ENCODE measurements at places on chromosomes 2 and 18.

DNA sequence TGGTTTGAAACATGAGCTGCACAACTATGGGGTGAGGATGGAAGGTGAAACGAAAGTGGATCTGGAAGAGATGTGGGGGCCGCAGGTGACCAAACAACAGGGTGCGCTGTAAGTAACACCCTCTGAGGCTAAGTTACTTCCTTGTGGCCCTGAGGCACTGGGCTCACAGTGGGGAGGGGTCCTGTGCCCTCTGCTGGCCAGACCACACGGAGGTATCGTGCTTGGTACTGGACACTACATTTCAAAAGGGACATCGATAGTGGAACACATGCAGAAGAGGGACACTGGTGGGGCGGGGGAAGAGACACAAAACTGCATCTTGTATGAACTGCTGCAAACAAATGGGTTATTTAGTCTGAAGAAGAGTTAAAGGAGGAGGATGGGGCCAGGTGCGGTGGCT is 110.6 kb downstream of the CLIP4 start:
- DNase-seq, result no peak

- peak; percentile 43 for DNase-seq
Measured at GRCh38 chr18:11689669-11690565, 853 bp downstream of the GNAL start.

- DNase-seq, result peak; percentile 13
Measured at GRCh38 chr2:215554689-215555498, 119.0 kb upstream of the FN1 start.

- DNase-seq, result no peak
Measured at GRCh38 chr2:239673641-239674040, 272.8 kb upstream of the HDAC4 start.

DNA sequence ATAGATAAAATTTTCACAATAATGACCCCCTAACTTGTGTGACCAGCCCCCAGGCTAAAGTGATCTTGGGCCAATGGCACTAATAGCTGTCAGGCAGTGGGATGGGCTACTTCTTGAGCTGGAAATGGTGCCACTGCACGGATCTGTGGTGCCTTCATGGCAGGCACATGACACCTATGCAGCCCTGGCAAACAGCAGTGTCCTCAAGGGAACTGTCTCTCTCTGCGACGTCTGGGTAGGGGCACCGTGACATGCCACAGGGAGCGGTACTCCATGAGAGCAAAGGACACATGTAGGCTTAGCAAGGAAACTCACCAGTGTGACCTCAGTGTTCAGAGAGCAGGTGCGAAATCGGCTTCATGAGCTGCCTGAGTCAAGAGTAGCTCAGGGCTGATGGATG is 161.7 kb upstream of the TWIST2 start:
- no peak for DNase-seq

DNA sequence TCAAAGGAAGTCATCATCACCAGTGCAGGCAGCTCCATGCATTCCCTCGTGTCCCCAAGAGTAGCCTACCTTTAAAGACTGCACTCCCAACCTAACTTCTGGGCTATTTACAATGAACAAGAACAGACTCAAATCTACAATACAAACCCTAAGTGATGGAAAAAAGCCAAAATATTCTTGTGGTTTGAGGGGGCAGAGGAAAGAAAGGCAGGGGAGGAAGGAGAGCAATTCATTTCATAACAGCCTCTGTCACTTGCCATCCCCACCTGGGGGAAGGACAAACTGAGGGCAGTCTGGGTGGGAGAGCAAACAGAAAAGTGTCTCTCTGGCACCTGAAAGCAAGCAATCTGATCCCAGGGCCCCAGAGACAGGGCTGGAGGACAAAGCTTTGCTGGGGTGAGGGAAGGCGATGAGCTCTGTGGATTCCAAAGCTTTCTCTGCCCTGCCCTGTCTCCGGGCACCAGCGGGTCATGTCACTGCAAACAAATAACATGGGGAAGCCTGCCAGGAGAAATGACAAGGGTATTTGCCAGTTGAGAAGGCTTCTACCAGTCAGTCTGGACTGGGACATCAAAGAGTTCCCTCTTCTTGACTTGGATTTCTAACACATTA is 528.0 kb upstream of the TNP1 start:
- no peak for DNase-seq

GRCh38 chr18:47756364-47757016 is 174.0 kb downstream of the SMAD2 start:
- DNase-seq, result peak; percentile 70

DNA sequence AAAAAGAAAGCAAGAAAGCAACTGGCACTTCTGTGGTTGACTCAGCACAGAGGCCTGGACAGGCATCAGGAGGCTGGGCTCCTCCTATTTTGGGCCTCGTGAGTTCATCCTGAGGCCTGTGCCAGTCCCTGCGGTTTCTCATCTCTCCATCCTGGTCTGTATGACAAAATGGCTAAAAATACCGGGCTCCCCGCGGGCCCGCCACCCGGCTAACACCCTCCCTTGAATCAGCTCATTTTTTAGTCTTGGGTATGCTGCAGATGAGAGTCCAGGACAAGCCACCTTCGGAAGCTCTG is 62.3 kb upstream of the YWHAQ start:
- DNase-seq, result peak; percentile 81

GRCh38 chr18:75409806-75410205 is 17.7 kb downstream of the SMIM21 start:
- no peak for DNase-seq

DNA sequence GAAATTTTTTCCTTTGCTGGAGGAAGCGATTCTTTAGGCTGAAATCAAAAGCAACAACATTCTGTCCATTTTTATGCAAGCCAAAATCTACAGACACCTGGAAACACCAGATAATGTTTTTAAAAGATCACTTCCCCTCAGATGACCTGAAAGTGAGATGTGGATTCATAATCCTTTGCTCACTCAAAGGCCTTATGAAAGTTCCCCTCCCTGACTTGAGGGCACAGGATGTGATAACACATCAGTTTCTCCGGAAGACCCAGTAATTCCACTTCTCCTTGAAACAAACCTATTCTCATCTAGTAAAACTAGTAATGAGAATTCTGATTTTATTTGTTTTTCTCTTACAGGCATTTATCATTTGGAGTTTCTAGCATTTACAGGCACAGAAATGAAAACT is 218.3 kb upstream of the RND3 start:
- DNase-seq, result no peak

- no peak for DNase-seq
Measured at GRCh38 chr2:46065152-46065551, 232.1 kb upstream of the EPAS1 start.

- DNase-seq, result no peak
Measured at GRCh38 chr18:13005289-13005688, 14.1 kb downstream of the CEP192 start.

DNA sequence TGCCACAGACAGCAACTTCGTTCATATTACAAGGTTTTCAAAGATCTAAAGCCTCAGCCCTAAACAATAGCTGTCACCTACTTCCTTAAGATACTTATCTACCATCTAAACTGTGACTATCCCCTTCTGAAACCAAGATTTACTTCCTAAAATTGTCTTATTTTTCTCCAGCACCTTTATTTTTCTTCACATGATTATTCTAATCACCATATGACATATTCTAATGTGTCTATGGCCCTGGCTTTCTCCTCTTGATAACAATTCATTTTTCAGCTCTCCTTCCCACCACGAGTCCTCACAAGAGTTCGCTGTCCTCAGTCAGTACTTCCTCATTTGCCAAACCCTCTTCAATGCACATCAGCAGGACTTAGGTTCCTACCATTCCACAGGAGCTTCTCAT is 53.9 kb downstream of the RTTN start:
- no peak for DNase-seq

DNA sequence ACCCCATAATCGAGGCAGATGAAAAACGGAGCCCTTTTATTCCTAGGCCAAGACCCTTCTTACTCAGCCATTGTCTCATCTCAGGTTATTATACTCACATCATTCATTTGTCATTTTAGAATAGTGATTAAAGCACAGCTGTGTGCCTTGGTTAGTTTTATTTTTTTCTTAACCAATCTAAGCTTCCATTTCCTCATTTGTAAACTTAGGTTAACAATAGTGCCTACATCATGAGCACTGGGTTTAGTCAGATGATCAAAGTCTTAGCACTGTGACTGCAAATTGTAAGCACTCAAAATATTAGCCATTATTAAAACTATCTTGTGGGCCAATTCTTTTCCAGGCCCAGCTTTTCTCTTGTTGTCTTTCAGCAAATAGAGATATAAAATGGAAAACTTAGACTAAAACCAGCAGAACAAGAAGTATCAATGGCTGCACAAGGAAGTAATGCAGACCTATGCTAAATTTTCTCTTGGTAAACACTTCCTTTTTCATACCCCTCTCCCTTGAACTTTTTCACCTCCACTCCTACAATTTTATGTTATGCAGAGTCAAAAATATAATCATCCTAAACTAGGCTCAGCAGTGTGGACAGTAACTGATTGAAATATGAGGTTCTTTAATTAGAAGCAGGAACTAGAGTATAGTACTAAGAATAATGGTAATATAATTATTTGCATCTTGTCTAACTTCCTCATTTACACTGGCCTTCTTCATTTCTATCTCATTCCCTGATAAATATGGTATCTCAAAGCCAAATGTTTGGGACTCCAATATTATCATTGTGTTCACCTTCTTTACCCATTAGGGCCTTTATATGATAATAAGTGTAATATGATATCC is 21.5 kb upstream of the GALNT3 start:
- DNase-seq, result no peak

GRCh38 chr18:62345909-62346308 is 20.8 kb downstream of the TNFRSF11A start:
- no peak for DNase-seq

DNA sequence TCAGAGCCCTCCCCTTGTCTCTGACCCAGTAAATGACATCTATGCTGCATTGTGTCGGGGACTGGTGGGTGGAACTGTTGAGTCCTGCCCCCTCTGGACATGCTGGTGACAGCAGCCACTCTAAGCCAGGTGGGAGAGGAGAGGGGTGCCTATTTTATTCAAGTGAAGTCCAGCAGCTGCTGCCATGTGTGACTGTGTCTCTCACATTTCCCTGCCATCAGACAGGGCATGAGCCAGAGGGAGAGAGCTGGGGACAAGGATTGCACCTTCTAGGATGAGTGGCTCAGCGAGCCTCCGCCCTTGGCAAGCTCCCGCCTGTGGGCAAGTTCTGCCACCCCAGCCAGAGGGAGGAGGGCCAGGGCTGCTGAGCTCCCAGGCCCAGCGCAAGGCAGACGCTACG is 13.7 kb downstream of the NGEF start:
- DNase-seq, result no peak

DNA sequence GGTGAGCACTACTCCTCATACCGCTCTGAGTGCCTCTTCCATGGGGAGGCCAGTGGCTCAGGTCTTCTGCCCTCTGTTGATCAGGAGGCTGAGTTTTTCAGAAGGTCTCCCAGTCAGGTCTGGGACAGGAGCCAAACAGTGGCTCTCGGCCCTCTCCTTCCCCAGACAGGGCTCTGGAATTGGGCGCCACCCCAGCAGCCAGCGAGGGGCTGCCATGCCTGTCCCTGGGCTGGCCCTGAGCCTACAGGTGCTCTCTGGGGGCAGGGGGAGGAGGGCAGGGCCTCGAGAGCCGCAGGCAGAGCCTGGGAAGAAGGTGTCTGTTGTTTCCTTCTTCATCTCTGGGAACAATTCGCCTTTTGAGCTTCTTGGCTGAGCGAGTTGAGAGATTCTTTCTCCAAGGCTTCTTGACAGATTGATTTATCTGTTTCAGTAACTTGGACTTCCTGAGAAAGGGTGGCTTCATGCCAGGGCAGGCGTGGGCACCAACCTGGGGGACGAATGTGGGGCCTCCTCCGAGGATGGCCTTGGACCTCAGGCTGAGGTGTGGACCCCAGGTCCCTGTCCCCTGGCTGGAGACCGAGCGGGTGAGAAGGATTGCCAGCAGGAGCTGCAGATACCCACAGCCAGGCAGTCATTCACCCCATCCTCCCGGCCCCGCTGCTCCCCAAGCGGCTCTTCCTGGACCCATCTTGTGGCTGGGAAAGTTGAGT is 64.7 kb upstream of the GLI2 start:
- no peak for DNase-seq

DNA sequence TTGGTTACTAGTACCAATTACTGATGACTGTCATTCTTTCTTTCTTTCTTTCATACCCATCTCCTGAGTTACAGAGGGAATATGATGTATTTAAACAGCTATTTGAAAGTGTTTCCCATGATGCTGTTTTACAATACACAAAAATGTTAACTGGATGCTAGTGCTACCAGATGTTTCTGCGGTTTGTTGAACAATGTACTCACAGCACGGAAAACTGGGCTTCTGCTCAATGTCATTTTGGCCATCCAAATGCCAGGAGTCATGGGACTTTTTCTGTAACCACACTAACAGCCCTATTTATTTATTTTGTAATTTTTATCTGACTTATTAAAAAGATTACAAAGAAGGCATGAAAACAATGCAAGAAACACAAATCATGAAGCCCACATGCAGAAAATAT is 313.8 kb downstream of the RIT2 start:
- no peak for DNase-seq

DNA sequence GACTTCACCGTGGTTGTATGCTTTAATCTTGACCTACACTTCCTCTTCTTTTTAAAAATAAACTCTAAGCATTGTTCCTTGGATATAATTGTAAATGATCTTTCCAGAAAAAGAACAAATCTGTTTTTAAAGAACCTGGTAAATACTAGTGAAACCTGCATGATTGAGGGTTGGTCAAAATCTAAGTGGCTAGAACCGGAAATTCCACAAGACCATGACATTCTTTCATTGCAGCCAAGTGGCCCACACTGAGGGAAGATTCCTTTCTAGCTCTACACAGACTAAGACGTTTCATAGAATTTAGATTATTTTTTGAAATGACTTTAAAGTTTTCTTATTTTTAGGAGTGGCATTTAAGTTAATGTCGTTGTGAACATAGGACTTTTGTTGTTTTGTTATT is 356.7 kb downstream of the NYAP2 start:
- no peak for DNase-seq

DNA sequence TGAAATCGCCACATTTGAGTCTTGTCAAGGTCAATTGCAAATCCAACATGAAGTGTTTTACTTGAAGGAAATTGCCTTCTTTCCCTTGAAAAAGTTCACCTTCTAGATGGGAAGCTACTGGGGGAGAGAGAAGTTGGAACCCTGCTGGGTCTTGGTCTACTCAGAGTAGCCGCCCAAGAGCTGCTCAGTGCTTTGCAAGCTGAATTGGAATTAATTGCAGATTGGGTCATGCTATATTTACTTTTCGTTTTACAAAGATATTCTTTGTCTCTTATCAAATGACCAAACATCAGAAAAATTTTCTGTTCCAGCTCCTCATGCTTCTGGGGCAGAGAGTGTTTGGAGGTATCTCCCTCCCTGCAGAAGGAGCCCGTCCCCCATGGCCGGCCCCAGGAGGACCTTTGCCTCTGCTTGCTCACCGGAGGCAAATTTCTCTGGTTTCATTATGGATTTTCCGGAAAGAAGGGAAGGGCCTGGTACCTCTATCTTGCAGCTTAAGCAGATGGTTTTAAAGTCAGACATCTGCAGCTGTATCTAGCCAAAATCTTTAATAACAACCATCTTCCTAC is 289.7 kb downstream of the MYT1L start:
- no peak for DNase-seq
